ENCODE measurements at places on chromosomes 7 and 10.

DNA sequence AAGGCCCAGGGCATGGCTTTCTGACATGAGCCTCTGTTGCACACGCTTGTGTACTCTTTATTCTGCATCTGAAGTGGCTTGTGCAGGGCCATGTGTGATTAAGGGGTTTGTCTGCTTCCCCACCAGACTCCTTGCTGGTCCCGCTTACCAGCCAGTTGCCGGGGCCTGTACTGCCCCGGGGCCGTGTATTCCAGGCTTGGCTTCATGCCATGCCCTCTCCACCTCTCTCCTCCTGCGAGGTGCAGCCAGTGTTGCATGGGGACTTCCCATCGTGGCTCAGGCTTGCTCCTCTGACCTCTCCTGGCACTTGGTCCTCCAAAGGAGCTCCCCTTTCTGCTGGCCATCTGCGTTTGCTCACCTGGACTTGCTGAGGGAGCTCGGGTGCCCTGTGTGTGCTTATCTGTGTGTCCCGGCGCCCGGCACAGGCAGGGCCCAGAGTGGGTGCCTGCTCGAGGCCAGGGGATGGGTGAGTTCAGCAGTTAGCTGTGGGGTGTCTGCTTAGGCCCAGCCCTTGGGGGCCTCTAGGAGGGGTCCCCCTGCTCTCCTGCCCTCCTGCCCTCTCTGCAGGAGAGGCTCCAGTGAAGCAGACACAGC, 11.0 kb upstream of the C10orf143 start:
- DNase-seq: no peak

DNA sequence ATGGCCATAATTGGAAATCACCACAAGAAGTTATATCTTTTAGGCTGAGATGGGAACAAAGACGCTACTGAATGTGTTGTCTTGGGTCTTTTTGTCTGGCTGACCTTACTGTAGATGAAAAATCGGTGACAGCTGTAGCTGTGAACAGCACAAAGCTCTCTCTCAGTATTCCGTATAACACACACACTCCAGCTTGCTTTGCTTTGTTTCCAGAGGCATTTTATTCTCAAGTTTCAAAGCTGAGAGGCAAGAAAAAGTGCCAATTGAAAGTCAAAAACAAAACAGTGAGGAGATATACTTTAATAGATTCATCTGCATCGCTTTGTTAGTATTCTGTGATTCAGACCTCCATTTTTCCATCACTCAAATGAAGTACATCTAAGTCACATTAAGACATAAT, 39.6 kb upstream of the CABCOCO1 start:
- no peak for DNase-seq

- no peak for DNase-seq
Observed at GRCh38 chr7:116810267-116811116, 51.9 kb upstream of the CAPZA2 start.

GRCh38 chr10:48336978-48337599, 30.6 kb downstream of the MAPK8 start:
- DNase-seq: no peak

DNA sequence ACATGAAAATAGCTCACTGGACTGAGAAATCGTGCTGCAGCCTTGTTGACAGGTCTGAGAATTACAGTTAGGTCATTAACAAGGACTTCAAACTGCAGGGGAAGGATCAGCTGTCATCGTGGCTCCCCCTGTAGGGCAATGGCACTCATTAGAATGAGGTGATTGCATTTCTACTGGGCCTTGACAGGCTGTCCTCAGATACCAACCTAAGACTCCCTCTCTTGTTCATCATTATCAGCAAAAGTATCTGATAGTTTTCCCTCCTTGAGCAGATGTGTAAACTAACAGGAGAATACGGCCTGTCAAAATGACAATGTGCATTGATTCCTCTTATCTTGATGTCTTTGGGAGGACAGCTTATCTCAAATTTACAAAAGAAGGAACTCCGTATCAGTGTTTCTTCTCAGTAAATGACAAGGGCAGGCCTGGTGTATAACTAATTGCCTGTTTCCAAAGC, 648.5 kb upstream of the LRRN3 start:
- DNase-seq: no peak

DNA sequence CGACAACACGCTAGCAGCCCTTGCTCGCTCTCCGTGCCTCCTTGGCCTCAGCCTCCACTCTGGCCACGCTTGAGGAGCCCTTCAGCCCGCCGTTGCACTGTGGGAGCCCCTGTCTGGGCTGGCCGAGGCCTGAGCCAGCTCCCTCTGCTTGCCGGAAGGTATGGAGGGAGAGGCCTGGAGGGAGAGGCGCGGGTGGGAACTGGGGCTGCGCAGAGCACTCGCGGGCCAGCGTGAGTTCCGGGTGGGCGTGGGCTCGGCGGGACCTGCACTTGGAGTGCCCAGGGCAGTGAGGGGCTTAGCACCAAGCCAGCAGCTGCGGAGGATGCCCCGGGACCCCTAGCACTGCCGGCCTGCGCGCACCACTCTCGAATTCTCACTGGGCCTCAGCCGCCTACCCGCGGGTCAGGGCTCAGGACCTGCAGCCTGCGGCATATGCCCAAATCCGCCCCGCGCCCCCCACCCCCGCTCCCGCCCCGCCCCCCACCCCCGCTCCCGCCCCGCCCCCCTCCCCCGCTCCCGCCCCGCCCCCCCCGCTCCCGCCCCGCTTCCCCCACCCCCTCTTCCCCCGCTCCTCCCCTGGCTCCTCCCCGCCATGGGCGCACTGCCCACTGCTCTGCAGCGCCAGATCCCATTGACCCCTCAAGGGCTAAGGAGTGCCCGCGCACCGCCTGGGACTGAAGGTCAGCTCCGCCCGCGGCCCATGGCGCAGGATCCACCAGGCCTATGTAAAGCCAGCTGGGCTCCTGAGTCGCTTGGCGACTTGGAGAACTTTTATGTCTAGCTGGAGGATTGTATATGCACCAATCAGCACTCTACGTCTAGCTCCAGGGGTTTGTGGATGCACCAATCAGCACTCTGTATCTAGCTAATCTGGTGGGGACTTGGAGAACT, 15.9 kb upstream of the ACBD5 start:
- DNase-seq: no peak

DNA sequence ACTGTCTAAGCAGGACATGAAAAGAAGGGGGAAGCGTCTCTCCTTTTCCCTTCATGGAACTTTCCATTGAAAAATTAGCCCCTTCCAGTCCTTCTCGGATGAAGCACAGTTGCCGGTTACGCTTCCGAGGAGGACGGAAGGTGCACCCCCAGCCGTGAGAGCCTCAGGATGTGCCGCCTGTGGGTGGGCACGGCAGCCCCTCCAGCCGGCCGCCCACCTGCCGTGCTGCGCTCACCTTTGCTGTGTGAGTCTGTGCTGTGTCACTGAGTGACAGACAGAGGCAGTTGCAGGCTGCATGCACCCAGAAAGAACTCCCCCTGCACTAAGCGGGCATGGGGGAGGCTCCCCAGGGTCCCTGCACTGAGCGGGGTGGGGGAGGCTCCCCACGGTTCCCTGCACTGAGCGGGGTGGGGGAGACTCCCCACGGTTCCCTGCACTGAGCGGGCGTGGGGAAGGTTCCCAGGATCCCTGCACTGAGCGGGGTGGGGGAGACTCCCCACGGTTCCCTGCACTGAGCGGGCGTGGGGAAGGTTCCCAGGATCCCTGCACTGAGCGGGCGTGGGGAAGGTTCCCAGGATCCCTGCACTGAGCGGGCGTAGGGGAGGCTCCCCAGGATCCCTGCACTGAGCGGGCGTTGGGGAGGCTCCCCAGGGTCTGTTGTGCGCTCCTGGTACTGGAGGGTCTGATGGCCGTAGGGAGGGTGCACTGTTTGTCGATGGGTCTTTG, 74.2 kb downstream of the DNAJB6 start:
- DNase-seq: no peak

DNA sequence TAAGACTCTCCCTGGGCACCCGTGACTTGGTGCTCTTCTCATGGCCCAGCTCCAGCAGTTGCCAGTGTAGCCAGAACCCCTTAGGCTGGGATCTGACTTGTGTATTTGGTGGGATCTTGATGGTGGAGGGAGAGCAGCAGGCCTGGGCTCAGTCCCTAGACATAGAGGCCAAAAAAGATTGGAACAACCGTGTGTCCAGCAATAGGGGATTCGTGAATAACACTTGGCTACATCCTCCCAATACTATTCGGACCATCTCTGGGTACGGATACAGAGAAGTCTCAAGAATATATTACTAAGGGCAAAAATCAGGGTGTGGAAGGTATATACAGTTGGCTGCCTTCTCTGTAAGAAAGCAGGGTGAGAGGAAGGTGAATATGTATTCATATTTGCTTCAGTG, 17.2 kb downstream of the RBM20 start:
- DNase-seq: no peak

All from CD4-positive, alpha-beta T cell treated with Interleukin-10 for 1 hour (primary cell).